Stimulated activated CD4-positive, alpha-beta T cell treated with anti-CD3 and anti-CD28 coated beads, Interleukin-4, amount 100 ng/mL, for 24 hours (primary cell): ENCODE measurements at places on chromosomes 3 and 15.

DNA sequence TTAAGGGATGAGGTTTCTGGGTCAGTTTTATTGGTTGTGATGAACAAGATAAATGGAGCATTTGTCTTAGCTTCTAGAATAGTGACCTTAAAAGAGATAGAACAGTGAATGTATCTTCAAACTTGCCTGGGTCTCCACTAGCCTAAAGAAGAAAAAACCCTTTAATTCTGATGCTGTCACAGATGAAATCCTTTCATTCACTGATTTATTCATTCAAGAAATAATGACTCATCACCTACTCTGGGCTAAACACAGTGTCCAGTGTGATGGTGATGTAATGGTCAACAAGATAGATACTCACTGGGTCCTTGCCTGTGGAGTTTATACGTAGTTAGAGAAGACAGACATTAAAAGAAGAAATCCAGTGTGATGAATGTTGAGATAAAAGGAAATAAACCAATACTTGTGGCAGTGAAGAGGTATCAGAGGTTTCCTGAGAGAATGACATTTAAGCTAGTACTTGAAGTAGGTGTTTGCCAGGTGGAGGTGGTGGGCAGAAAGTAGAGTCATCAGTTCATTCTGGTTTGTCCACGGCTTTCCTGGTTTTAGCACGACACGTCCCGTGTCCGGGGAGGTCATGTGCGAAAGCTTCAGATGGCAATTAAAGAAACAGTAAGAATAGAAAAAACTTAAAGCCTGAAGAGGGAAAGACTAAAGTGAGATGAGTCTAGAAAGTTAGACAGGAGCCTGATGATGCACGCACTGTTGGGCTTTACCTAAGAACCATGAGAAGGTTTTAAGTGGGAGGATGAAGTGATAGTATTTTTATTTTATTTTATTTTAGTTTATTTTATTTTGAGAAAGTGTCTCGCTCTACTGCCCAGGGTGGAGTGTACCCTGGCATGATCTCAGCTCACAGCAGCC lies 18.5 kb downstream of the PAK2 start:
- no peak for DNase-seq

GRCh38 chr15:83720468-83720867 lies 66.5 kb downstream of the ADAMTSL3 start:
- DNase-seq = no peak

DNA sequence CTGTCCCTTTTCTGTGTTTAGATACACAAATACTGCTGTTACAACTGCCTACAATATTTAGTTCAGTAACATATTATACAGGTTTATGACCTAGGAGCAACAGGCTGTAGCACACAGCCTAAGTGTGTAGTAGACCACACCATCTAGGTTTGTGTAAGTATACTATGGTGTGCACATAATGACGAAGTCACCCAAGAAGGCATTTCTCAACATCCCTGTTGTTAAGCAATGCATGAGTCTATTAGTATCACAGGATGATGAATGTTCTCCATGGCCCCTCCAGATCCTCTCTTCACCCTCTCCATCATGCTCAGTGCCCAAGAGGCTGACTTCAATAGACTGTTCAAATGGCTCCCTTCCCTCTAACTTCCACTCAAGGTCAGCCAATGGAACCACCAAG lies 14.6 kb upstream of the SEC62 start:
- DNase-seq = no peak

DNA sequence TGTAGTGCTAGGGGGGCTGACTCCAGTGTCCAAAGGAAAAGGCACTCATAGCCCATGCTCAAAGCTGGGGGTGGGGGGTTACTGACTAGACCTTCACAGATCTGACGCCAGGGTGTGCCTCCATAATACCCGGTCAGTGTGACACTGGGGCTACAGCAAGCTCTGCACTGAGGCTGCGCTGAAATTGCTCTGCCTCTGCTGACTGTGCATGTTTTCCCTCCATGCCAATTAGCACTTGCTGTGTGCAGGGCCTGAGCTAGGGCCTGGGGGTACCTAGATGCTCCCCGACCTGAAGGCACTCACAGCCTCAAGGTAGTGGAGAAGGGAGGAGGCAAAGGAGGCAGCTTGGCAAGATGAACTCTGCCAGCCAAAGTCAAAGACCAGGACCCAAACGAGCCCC lies 5.2 kb downstream of the CAMKV start:
- no peak for DNase-seq

DNA sequence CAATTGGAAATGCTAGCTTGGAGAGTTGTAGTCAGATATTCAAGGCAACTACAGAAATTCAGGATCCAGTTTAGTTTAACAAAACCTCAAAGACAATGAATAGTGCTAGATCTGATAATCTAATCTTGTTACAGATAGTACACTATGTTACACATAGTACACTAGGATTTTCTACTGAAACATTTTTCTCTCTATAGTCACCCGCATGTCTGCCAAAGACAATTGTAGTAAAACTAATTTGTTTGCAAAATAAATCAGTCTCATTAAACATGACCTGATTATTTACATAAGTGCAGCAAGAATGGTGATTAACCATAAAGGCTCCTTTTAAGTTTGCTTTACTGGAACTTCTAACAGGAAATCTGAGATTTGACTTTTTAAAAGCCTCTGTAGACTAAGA lies 52.0 kb downstream of the ILDR1 start:
- DNase-seq = no peak

DNA sequence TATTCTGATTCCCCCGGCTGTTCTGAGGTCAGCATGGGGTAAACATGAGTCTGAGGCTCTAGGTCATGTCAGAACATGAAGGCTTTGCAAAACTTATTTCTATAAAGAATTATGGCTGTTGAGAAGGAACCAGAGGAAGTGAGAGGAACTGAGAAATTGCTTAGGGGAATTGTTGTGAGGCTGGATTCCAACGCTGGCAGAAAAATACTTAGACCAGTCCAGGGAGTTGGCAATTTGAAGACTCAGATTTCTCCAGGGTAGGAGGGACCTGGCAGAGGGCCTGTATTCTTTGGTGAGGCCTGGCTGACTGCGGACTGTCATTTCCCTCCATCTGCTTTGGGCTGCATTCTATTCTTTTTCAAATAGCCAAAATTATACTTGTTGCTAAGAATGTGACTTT lies 155.5 kb downstream of the PLD1 start:
- DNase-seq = no peak

DNA sequence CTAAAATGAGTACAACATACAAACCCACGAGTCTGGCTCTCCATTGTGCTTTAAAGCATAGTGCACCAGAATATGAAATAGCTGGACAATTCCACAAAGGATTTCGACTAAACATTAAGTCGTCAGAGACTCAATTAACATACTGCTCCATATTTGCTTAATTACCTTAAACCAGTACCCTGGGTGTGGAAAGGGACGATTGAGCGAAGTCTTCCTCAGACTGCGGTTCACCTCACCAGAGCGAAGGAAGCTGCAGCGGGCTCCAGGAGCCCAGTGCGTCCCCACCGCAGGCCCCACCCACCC lies 218 bp upstream of the TRPC1 start:
- no peak for DNase-seq

DNA sequence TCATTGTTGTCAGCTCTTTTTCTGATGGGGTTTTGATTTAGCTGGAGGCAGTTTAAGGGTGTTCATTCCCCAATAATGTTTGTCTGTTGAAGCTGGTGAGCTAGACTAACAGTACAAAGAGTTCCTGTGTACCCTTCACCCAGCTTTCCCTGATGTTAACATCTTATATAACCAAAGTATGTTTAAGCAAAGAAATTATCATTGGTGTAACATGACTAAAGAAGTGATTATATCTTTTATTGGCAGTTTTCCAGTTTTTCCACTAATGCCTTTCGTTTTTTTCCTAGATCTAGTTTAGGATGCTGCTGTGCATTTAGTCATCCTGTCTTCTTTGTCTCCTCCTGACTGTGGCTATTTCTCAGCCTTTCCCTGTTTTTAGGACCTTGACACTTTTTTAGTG lies 165.6 kb downstream of the LPP start:
- DNase-seq = no peak

- no peak for DNase-seq
Observed at GRCh38 chr3:169173636-169174035, 489.9 kb downstream of the MECOM start.

DNA sequence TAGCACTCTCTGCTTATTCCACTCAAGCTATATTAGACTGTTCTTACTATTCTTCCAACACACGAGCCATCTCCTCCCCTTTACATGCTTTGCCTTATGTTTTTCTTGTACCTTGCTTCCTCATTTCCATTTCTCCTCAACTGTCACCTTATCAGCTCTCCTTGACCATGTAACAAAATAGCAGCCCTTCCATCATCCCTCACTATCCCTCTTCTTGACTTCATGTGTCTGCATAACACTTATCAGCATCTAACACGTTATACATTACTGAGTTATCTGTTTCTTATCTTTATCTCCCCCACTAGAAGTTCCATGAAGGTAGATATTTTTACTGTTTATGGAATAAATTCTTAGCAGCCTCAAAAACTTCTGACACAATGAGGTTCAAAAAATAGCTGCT lies 45.3 kb downstream of the TRPM7 start:
- no peak for DNase-seq

- no peak for DNase-seq
Observed at GRCh38 chr3:24470277-24470676, 24.4 kb downstream of the THRB start.

DNA sequence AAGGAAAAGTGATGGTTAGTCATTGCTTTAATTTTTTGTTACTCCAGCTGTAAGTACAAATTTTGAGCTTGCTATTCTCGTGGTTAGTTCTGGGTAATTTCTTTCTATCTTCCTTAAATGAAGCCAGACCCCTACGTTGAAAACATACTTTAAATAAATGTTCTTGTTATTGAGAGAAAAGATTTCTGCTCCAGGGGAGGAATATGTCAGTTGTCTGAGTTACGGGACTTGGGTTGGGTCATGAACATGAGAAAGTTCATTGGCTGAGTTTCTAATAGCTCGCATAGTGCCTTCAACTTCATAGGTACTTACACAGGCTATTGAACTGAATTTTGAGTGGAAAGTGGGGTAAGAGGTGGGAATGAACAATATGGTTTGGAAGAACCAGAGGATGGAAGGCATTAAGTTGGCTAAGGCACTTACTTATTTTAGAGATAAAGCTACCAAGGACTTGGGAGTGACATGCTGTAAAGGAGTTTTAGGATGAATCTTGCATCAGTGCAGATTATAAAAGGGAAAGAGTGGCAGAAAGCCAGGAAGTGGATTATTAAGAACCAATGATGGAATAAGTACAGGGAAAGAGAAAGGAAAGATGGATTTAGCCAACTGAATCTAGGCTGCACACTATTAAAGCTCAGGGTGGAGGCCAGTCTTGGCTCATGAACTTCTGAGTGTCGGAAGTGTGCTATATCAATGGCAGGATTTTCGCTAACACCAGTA lies 1.4 kb downstream of the RPSA start:
- no peak for DNase-seq

DNA sequence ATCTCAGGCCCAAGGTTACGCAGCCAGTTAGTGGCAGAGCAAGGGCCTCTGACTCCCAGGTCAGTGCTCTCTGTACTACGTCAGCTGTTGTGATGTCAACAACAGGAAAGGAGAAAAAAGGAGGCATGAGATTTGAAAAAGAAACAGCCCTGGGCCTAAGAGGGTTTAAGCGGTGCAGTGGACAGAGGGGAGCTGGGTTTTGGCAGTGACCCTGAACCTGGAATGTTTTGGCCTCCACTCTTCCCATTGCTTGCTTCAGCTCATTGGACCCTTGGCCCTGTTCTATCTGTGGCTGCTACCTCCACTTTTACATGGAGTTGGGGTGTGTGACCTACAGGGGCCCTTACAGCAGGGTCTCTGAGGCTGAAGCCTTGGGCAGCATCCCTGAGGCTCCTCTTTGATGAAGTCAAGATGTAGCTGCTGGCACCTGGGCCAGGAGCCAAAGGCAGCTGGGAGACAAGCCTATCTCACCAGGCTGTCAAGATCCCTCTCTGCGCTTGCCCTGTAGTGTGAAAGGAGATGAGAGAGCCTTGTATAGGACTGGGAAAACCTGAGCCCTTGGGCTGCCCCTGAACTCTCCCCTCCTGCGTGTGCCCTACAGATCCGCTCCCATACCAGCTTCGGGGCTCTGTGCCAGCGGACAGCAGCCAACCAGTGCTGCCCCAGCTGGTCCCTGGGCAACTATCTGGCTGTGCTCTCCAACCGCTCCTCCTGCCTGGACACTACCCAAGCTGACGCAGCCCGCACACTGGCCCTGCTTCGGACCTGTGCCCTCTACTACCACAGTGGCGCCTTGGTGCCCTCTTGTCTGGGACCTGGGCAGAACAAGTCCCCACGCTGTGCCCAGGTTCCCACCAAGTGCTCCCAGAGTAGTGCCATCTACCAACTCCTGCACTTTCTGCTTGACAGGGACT lies 8.7 kb downstream of the DISP2 start:
- no peak for DNase-seq

- no peak for DNase-seq
Observed at GRCh38 chr3:107969525-107969924, 121.3 kb downstream of the CD47 start.

- no peak for DNase-seq
Observed at GRCh38 chr3:110069761-110070160, 732.4 kb upstream of the DPPA4 start.

GRCh38 chr15:34366271-34367065 lies 528 bp downstream of the LPCAT4 start:
- peak; percentile 45 for DNase-seq

- DNase-seq = peak; percentile 38
Observed at GRCh38 chr3:128763967-128764366, 38.0 kb downstream of the RAB7A start.

- no peak for DNase-seq
Observed at GRCh38 chr15:44261007-44261706, 27.4 kb upstream of the GOLM2 start.

- no peak for DNase-seq
Observed at GRCh38 chr3:167361306-167361705, 18.8 kb downstream of the ZBBX start.

DNA sequence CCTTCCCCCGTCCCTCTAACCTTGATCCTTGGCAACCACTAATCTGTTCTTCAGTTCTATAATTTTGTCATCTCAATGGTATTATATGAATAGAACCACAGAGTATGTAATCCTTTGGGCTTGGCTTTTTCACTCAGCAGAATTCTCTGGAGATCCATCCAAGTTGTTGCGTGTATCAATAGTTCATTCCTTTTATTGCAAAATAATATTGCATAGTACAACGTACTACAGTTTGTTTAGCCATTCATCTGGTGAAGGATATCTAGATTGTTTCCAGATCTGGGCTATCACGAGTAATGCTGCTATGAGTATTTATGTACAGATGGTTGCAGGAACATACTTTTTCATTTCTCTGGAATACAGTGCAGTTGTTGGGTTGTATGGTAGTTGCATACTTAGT lies 76.2 kb downstream of the PLXNA1 start:
- no peak for DNase-seq

GRCh38 chr3:29764041-29764440 lies 483.2 kb downstream of the RBMS3 start:
- no peak for DNase-seq

- no peak for DNase-seq
Observed at GRCh38 chr3:110736332-110736731, 335.3 kb upstream of the NECTIN3 start.

DNA sequence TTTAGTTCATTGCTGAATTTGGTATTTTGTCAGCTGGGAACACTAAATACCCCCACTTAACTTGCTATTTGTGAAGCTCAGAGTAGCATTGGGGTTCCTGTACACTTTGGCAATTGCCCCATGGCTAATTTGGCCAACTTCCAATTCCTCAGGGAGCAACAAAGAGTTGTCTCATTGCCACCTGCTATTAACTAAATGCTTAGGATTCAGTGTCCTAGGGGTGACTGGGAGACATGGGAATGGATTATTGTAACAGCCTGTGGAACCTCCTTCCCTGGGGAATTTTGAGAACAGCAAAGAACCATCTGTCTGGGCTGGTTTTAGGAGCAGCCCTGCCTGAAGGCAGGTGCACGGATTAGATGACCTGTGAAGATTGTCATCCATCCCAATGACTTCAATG lies 437.4 kb upstream of the TPRG1 start:
- DNase-seq = no peak

GRCh38 chr3:120498556-120499346 lies 48.0 kb upstream of the FSTL1 start:
- DNase-seq = no peak
